ENCODE measurements at places on chromosomes 16 and 17.

GRCh38 chr16:73323880-73324279, 276.0 kb upstream of the ZFHX3 start:
- DNase-seq, result no peak

DNA sequence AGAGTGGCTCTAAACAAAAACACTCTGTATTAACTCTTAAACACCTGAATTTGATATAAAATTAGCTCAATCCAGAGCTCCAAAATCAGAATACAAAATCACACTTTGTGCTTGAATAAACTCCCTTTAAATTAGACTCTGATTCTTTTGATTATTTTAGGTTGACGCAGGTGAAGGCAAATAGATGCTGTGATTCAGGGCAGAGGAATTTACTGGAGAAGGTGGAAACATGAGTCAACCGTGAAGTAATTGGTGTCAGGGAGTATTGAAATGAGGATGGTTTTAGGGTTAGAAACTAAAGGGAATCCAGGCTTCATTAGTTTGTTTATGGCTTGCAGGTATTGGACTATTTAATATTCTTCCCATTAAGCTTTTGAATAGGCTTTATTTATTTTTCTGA, 37.1 kb upstream of the TEKT1 start:
- DNase-seq, result no peak

GRCh38 chr17:45828582-45829133, 16.0 kb upstream of the SPPL2C start:
- no peak for DNase-seq

DNA sequence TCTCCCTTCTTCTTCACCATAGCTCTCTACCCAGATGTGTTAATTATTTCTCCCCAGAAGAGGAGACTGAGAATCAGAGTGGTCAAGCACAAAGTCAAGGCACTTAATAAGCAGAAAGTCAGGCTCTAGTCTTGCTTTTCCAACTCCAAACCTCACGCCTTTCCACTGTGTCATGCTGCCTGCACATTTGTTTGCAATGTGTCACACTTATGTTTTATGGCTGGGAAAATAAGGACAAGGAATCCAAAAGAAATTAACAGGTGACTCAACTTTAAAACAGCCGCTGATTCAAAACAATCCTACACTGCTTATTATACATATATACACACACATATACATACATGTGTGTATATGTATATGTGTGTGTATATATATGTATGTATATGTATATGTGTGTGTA, 255.7 kb upstream of the DYNLRB2 start:
- no peak for DNase-seq

DNA sequence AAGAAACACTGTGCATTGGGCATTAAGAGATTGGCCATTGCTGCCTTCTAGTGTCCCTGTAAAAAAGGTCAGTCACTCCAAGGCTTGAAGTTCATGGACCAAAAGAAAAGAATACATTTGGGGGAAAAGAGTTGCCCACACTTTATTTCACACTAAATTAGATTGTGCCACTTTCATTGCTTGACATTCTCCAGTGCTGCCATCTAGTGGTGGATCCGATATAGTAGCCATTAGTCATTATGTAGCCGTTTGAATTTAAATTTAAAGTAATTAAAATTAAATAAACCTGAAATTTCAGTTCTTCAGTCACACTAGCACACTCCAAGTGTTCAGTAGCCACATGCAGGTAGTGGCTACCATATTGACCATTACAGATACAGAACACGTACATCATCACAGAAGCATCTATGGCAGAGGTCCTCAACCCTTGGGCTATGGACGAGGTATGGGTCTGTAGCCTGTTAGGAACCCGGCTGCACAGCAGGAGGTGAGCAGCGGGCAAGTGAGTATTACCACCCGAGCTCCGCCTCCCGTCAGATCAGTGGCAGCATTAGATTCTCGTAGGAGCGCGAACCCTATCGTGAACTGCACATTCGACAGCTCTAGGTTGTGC, 21.9 kb upstream of the CDH5 start:
- DNase-seq, result no peak

DNA sequence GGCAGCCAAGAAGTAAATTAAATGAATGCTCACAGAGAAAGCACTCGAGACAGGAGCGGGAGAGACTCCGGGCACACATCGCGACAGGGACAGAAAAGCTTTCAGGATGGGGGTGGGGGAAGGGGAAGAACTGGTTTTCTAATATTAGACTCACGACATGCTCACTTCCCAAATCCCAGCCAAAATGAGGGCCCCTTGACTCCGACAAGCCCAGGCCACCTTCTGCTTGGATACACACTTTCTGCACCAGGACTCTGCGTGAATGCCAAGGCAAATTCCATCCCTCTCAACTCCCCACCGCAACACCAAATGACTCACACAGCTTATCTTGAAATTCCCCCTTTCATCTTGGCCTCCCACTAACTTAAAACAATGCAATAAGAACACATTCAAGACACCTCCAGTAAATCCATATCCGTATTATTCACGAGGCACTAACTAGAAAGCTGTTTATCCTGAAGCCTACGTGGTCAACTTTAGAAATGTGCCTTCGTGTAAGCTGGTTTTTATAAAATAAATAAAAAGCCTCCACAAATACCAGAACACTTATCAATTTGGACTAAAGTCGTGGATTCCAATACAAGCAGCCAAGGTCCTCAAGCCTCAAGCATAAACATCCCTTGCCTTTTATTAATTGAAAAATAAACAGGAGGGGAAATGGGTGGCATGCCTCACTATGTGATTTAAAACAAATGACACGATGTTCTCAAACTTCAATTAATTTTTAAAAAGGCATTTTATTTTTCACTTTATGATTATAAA, 46.1 kb downstream of the NXN start:
- DNase-seq, result no peak

GRCh38 chr16:86317813-86318650, 192.3 kb upstream of the FOXF1 start:
- peak; percentile 43 for DNase-seq

DNA sequence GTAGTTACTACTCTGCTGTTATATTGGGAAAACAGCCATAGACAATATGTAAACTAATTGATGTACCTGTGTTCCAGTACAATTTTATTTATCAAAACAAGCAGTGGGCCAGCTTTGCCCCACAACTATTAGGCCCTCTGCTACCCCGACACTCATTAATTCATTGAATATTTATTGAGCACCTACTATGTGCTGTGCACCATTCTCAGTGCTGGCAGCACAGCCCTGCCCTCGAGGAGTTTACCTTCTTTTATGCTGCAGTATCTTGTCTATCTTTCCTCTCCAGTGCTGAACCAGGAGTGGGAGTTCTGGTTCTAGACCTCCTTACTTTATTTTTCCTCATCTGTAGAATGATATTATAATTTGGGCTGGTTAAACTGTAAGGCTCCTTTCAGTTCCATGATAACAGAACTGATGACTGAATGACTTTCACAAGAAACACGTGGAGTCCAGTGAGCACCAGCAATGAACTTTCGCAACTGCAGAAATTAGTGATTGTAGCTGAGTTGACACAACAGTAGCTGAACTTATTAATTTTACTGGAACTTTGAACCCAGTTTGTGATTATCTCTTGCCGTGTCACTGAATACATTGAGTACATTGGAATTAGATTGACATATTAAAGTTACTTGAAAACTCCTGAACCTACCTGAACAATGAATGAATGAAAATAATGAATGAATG, 2.4 kb downstream of the GOSR2 start:
- DNase-seq, result no peak

DNA sequence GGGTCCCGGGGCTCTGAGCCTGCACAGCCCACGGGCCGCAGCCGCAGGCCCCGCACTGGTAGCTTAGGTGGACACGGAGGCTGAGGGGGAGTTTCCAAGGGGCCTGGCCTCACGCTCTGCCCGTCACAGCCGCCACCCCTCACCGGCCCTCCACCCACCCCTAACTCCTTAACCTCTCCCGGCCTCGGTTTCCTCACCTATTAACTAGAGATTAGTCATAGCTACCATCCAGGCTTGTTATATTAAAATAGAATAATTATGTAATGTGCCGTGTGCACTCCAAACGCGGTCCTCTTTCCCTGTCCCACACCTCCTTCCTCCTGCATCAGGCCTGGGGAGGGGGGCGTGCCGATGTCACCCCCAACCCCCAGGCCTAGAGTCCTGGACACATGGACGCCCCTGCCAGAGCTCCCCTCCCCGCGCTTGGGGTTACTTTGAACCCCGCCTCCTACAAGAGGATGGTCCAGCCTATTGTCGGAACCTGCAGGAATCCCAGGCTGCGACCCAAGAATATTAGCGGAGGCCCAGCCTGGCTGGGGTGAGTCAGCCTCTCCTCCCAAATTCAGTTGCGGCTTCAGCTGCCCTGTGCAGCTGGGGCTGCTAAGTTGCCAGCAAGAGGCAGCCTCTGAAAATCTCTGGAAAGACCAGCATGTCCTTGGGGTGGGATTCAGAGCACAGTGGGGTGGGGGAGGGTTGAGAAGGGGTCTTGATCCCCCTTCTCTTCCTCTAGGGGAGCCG, 17.3 kb downstream of the SOCS3 start:
- DNase-seq, result no peak

- DNase-seq, result no peak
These were observed 220.6 kb downstream of the FTO start for GRCh38 chr16:53924331-53925106.

DNA sequence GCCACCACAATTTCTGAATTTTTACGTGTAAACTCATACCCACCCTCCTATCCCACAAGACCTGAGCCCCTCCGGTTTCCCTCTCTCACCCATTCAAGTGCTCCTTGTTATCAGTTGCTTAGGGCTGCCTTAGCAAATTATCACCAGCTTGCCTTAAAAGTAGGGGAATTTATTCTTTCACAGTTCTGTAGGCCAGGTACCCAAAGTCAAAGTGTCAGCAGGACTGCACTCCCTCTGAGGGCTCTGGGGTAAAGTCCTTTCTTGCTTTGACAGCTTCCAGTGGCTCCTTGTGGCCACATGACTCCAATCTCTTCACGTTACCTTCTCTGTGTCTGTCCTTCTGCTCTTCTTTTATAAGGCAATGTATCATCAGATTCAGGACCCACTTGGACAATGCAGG, 7.9 kb upstream of the TMEM220 start:
- no peak for DNase-seq

Data from activated effector memory CD4-positive, alpha-beta T cell treated with anti-CD3 and anti-CD28 coated beads, Interleukin-2, amount 50 U/mL, for 16 hours (primary cell).